ENCODE measurements at places on chromosomes 2 and 18.

DNA sequence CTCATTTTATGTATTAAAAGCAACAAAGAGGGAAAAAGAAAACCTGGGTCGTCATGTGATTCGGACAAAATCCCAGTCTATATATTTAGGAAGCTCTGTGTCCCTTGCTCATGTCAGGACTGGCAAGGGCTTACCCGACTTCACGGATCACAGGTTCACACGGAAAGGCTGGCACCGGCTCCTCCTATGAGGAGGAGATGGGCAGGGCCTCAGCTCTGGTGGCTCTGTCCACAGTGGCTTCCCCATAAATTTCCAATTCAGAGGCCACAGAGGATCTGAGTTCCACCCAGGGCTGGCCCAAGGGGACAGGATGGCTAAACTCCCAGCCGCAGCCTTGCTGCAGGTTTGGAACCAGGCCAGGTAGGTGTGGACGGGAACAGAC lies 186.8 kb downstream of the BCL2 start:
- no peak for DNase-seq

DNA sequence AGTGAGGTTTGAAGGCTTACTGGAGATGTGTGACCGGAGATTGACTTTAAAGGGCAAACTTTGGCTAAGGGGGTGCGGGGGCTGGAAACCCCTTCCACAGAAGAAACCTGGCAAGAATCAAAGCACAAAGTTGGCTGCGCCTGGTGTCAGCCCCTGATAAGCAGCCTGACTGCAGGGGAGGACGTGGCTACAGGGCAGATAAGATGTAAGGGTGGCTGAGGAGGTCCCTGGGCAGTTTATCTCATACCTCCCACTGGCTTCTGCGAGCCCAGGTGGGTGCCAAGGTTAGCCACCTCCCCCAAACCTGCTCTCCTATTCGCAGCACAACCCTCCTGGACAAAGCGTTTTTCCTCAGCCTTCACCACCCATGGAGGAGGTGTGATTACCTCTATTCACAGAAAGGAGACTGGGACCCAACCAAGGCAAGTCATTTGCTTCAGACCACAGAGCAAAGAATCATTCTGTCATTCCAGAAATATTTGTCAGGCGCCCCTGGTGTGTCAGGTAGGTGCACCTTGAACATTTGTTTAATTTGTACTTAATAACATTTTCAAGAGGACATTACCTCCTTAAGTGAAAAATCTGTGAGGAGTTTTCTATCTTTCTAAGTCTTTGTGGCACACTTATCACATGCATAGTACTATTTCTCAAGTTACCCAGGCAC lies 73.1 kb upstream of the IL1R1 start:
- DNase-seq = no peak

GRCh38 chr2:169510496-169510895 lies 994 bp downstream of the KLHL41 start:
- DNase-seq = no peak

DNA sequence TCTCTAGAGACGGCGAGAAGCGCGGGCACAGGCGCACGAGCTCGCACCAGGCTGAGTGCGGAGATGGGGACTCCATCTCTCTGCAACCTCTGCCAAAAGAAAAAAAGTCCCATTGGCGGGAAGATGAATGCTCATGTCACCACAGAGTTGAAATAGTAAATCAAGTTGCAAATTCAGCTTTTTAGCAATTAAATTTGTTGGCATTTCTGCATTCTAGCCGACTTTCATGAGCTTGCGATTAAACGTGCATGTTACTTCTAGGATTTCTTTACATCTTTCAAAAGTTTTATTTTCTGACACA lies 588 bp downstream of the CHAC2 start:
- no peak for DNase-seq

DNA sequence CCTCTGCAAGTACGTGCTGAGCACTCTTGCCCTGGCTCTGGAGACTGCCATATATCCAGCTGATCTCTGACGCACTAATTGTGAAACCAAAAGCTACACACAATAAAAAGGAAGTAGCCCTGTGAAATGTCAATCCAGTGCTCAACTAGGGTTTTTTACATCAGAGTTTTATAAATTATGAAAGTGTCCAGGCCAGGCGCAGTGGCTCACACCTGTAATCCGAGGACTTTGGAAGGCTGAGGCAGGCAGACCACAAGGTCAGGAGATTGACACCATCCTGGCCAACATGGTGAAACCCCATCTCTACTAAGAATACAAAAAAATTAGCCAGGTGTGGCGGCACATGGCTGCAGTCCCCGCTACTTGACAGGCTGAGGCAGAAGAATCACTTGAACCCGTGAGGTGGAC lies 24.5 kb upstream of the PEX13 start:
- peak; percentile 45 for DNase-seq

- DNase-seq = no peak
Observed at GRCh38 chr18:73245345-73245744, 377.6 kb upstream of the NETO1 start.

DNA sequence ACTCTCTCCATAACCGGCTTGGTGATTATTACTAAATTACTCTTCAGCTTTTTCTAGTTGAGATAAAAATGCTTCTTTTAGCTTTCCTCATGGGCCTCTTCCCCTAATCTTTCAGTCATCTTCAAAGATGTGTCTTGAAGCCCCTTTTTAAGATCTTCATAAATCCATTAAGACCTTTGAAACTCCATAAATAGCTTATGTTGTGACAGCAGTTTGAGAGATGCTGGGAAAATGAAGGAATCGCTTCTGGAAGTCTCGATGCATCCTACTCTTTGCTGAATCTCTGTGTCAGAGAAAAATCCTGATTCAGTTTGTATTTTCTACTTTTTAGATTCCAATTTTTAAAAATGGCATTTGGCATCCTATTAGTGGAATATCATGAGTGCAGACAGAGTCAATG lies 13.0 kb downstream of the SCYGR4 start:
- no peak for DNase-seq

- no peak for DNase-seq
Observed at GRCh38 chr2:203744091-203744490, 37.7 kb downstream of the CD28 start.

- no peak for DNase-seq
Observed at GRCh38 chr18:26709897-26710296, 155.6 kb downstream of the AQP4 start.

DNA sequence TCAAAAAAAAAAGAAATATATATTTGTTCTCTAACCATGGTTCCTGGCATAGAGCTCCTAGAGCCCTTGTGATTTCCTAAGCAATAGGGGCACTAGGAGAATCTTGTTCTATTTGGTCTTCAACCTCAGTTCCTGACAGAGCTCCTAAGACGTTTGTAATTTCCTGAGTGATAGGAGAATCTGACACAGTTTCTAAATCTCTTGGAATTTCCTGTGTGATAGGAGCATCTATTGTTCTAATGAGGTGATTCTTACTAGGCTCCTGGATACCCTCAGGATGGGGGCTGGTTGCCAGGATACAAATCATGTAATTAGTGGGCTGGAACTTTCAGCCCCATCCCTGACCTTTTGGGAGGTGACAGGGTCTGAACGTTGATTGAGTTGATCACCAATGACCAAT lies 245.8 kb downstream of the ZEB2 start:
- DNase-seq = no peak

- DNase-seq = no peak
Observed at GRCh38 chr2:104849101-104849500, 4.8 kb upstream of the POU3F3 start.

DNA sequence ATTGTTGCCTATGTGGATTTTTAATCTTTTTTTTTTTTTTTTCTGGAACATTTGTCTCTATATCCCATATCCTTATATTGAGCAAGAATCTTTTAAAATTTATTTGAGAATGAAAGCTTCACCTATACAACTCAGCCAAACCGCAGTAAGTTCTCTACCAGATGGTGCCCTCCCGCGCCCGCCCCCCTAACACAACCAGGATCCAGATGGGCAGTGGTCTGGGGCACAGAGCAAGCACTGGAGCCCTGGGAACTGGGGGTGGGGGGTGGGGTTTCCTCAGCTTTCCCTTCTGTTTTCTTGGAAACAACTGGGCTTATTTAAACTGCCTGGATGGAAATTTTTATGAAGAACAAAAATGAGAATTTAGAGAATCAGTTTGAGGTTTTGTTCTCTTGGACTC lies 74.6 kb downstream of the ACAA2 start:
- no peak for DNase-seq

GRCh38 chr2:103284750-103285149 lies 522.9 kb downstream of the TMEM182 start:
- no peak for DNase-seq

DNA sequence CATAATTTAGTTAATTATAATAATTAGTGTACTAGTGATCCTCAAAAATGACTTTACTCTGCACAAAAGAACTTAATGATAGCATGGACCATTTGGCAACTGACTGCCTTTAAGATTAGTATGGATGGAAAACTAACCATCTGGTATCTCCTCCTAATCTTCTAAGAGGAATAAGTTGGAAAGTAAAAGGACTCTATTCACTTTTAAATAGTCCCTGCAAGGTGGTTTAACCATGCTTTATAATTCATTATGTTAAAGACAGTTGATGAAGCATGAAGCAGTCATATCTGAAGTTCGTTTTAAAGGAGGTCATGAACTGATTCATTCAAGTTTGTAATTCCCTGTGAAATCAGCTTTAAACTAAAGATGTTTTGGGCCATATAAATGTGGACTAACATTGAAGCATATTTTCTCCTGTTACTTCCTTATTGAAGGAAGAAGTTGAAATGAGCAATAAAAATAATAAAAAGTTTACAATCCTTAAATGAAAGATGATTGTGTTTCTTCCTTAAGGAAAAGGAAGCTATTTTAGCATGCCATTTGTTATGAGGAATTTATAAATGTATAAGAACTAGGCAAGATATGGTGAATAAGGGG lies 446.0 kb downstream of the XIRP2 start:
- DNase-seq = no peak

DNA sequence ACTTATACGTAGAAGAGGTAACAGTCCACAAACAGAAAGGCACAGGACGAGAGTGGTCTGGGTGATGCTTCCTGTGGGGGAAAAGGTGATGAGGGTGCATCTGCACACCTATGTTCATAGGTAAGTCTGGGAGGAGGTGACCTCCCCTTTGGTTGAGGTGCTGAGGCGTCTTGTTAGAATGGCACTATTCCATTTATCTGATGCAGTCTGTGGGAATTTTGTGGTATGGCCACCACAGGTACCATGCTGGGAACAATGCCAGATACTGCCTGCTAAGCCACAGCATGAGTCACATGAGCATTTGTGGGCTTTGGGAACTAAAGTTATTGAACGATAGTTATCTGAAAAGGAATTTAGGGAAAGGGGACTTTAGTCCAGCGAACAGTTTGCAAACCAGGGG lies 27.9 kb downstream of the IL37 start:
- DNase-seq = no peak

DNA sequence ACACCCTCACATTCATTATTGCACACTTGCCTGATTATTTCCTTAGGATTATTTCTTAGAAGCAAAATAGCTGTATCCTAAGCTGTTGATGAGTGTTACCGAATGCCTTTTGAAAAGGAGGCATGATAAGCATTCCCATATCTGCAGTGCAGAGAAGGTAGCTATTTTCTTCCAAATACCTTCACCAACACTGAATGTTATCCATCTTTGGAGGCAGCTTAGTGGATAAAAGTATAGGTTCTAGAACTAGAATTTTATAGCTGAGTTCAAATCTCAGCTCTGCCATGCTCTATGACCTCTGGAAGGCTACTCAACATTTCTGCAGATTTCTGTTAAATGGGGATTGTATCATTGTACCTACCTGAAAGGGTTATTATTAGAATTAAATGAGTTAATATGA lies 185.0 kb upstream of the CCDC150 start:
- DNase-seq = no peak

GRCh38 chr2:167127135-167127534 lies 238.9 kb downstream of the XIRP2 start:
- peak; percentile 81 for DNase-seq

DNA sequence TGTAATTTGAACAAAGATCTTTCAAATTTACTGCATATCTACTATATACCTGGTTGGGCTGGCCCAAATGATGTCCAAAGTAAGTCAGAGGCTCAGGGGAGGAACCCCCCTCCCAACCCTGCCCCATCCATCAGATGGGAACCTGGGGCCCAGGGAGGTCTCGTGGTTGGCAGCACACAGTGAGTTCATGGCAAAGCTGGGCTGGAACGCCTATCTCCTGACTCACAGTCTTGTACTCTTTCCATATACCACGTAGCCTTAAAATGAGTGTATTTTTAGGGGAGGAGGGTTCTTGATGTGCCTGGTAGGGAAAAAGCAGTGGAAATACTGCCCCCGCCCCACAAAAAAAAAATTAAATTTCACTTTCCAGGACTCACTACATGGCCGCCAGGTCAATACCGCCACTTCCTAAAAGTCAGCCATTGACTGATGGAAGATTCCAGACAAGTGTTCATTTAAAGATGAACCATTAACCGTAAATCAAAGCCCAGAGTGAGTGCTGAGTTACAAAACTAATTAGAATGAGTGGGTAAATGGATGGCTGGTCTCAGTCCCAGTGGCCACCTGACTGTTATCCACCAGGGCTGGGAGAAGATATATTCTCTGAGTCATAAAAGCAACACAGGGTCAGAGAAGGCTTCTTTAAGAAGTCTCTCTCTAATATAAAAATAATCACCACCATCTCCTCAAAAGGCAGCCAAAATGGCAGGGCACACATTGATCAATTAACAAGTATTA lies 80.5 kb downstream of the ZBTB7C start:
- DNase-seq = no peak

GRCh38 chr18:22609642-22610041 lies 191.9 kb upstream of the CTAGE1 start:
- DNase-seq = no peak

DNA sequence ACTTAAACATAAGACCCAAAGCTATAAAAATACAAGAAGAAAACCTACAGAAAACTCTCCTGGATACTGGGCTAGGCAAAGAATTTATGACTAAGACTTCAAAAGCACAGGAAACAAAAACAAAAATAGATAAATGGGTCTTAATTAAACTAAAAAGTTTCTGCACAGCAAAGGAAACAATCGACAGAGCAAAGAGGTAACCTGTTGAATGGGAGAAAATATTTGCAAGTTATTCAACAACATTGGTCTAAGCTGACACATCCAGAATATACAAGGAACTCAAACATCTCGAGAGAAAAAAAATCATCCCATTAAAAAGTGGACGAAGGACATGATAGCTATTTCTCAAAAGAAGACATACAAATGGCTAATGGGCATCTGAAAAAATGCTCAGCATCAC lies 72.3 kb upstream of the RBBP8 start:
- DNase-seq = no peak

GRCh38 chr2:217987391-217987790 lies 15.4 kb downstream of the TNS1 start:
- DNase-seq = no peak

DNA sequence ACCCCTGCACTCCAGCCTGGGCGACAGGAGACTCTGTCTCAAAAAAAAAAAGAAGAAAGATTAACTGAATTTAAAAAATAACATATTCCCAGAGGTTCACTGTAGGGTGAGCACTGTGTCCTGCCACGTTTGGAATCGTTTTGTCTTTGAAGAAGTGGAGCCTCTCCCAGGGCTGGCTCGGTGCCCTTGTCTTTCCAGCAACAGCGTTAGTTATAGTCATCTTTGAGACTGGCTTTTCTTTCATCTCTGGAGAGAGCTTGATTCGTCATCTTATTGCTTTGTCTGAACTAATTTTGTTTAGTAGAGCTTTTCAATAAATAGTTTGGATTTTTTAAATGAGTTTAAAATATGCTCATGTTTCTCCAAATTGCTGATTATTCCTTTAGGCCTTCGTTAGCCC lies 50.5 kb downstream of the IMPA2 start:
- no peak for DNase-seq

- no peak for DNase-seq
Observed at GRCh38 chr2:85181844-85182456, 48.8 kb downstream of the TCF7L1 start.

GRCh38 chr2:197599285-197599965 lies 76.0 kb downstream of the RFTN2 start:
- DNase-seq = peak; percentile 89
